ENCODE measurements at places on chromosomes 1 and 21.

DNA sequence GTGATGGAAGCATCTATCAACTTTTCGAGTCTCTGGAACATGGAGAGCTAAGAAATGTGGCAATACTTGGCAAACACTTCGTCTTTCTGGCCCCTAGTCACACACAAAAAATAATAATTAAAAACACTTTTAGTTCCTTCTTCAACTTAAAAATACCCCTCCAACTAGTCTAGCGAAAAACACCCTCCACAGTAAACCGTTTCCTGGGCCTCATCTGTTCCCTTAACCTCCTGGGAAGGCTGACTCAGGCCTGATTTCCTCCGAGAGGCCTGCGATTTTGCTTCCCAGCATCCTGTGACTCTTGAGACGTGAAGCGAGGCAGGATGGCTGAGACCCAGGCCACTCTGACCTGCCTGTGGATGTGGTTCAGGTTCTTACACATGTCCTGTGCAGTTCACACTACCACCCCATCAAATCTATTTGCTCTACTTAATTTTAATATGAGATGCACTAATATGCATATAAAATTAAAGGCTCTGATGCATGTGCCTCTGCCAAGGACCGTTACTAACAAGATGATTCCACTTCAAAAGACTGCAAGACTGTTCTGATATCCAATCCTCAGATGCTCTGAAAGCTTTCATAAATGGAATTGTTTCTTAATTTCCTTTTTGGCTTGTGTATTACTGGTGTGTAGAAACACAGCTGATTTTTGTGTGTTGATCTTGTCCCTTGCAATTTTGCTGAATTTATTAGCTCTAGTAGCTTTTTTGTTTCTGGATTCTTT is 3.5 kb downstream of the NAV1 start:
- no peak for DNase-seq

GRCh38 chr1:21853131-21853427 is 41.0 kb downstream of the LDLRAD2 start:
- no peak for DNase-seq

- no peak for DNase-seq
These were observed 20.7 kb upstream of the STX12 start for GRCh38 chr1:27752360-27752759.

GRCh38 chr1:214840356-214840755 is 237.4 kb downstream of the CENPF start:
- DNase-seq = no peak

DNA sequence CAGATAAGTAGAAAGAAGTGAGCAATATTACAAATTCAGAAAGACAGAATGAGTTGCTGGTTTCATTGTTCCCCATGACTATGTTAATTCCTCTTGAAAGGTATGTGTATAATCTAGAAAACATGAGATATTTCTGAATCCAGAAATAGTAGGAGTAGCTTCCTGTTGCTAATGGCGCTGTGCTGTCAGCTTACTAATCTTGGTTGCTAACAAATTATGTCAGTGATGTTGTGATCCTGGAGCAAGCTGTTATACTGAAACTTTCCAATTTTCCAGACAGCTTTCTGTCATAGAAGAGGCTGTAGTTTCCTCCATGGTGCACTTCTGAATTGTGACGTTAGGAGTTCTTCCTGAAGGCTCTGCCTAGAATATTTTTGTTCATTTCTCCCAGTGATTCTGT is 372.3 kb downstream of the USP25 start:
- DNase-seq = no peak

GRCh38 chr1:157403608-157404007 is 148.7 kb downstream of the FCRL5 start:
- DNase-seq = no peak

DNA sequence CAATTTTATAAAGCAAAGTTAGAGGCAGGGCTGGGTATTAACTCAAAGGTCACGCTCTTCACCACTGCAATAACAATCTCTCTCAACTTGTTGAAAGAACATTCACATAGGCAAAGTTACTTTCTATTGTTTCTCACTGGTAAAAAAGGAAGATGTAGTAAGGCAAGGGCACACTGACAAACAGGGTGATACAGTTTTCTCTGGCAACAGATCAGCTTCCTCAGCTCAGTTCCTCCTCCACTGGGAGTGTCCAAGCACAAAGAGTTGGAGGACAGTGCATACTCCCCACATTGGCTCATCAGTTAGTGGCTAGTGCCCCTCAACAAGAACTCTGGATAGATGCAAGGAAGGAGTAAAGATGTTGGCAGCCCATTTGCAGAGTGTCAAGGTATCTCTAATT is 3.7 kb downstream of the PLPPR4 start:
- no peak for DNase-seq

GRCh38 chr1:180157576-180158057 is 2.9 kb downstream of the QSOX1 start:
- no peak for DNase-seq

GRCh38 chr1:50697440-50698421 is 262.3 kb downstream of the FAF1 start:
- DNase-seq = no peak

GRCh38 chr1:209831615-209832014 is 3.8 kb downstream of the UTP25 start:
- DNase-seq = no peak

- DNase-seq = no peak
These were observed 51.2 kb downstream of the RGS4 start for GRCh38 chr1:163120372-163120771.

Measured in erythroblast (primary cell).